Uterus (tissue), 4 donors: ENCODE measurements at places on chromosomes 6 and 20.

DNA sequence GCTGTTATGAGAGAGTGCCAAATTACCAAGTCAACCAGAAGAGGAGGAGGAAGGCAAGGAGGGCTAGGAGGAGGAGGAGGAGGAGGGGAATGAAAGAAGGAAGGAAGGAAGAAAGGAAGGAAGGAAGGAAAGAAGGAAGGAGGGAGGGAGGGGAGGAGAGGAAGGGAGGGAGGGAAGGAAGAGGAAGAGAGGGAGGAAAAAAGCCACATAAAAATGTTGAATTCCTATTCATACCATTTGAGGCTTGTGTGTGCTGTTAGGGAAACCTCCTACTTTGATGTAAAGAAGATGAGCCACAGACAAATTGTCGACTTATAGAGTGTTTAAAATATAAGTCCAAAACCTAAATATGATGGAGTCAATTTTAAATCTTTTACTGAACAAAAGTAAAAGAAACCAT lies 65.3 kb upstream of the MYLIP start:
- no peak overlapping the region for H3K27ac ChIP-seq
- no peak for DNase-seq
- H3K27me3 ChIP-seq: no peaks in the 10 kb centered on the region
- H3K4me1 ChIP-seq: no peaks in the 10 kb centered on the region

GRCh38 chr6:130152908-130153510 lies 69.7 kb downstream of the SAMD3 start:
- H3K36me3 ChIP-seq: no peaks in the 10 kb centered on the region
- H3K27ac ChIP-seq: no peak overlapping the region
- no peaks in the 10 kb centered on the region for H3K4me1 ChIP-seq

GRCh38 chr20:52534616-52535015 lies 343.0 kb upstream of the ZFP64 start:
- no peaks in the 10 kb centered on the region for H3K27me3 ChIP-seq
- no peak for DNase-seq
- H3K4me3 ChIP-seq: no peak overlapping the region

- H3K4me3 ChIP-seq: no peak overlapping the region
- H3K27me3 ChIP-seq: peaks cover 11% of the 10 kb centered on the region
- H3K4me1 ChIP-seq: no peaks in the 10 kb centered on the region
- H3K36me3 ChIP-seq: no peaks in the 10 kb centered on the region
Measured at GRCh38 chr20:21693322-21693721, 12.1 kb upstream of the PAX1 start.

GRCh38 chr6:24949020-24949569 lies 13.3 kb upstream of the RIPOR2 start:
- H3K27ac ChIP-seq: no peak overlapping the region
- H3K27me3 ChIP-seq: no peaks in the 10 kb centered on the region
- H3K36me3 ChIP-seq: no peaks in the 10 kb centered on the region
- no peak for DNase-seq

- no peak overlapping the region for H3K4me3 ChIP-seq
- H3K4me1 ChIP-seq: no peaks in the 10 kb centered on the region
- no peak for DNase-seq
- H3K36me3 ChIP-seq: no peaks in the 10 kb centered on the region
- H3K27me3 ChIP-seq: no peaks in the 10 kb centered on the region
Measured at GRCh38 chr20:36629719-36630681, 16.0 kb downstream of the SLA2 start.
